ENCODE measurements at places on chromosomes 3 and 15.

DNA sequence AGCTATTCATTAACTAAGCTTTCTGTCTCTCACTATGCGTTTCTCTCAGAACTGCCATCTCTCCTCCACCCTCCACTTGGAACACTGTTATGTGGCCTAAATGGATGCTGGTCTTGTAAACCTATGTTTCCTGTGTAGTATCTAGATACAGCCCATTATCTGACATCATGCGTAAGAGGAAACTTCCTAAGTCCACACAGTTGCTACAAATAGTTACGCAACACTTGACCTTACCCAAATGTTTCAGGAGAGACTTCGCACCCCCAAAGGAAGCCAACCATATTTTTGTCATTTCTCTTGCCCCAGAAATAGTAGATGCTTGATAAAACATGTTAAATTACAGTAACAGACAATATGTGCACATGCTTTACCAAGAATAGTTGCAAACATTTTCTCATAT is 87.2 kb upstream of the TPRG1 start:
- DNase-seq: no peak

DNA sequence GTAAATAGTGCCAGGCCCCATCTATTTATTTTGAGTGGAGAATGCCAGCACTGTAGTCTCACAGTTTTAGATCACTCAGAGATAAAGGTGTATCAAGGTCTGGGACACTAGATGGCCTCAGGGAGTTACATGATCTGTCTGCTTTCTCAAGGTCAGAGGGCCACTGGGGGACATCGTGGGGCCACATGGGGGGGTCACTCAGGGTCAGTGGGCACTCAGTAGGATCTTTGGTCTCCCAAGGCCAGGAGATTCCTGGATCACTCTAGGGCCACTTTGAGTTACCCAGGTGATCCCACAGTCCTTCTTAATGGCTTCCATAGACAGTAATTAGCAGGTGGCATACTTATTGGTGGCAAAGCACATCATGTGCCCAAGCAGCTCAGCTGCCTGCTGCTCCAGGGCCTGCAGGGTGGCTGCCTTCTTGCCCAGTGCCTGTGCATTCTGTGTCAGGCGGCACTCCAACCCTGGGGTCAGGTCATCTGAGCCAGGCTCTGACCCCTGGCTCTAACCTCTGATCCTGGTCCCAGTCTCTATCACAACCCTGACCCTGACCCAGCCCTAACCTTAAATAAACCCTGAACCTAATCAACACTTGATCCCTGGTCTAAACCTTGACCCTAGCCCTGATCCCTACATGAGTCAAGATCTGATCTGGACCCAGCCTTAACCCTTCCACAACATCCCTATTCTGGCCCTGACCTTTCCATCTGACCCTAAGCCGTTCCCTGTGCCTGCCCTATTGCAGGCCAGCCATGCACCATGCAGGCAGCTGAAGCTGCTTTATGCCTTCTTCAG is 1.8 kb upstream of the LAMB2 start:
- DNase-seq: no peak

DNA sequence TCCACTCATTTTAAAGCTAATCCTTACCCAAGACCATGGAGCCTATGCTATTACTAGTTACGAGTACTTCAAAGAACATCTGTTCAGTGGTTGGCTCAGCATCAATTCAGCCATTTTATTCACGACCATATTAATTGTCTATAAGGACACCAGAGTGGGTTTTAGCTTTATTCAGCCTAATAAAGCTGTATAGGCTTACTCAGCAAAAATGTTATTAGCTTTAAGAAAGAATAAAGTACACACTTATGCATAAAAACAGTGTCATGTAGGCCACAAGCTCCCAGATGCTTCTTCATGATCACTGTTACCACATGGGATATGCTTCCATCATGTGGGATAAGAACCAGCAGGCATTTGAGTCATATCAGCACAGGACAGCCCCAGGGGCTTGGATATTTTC is 87.4 kb upstream of the GPR149 start:
- DNase-seq: no peak

DNA sequence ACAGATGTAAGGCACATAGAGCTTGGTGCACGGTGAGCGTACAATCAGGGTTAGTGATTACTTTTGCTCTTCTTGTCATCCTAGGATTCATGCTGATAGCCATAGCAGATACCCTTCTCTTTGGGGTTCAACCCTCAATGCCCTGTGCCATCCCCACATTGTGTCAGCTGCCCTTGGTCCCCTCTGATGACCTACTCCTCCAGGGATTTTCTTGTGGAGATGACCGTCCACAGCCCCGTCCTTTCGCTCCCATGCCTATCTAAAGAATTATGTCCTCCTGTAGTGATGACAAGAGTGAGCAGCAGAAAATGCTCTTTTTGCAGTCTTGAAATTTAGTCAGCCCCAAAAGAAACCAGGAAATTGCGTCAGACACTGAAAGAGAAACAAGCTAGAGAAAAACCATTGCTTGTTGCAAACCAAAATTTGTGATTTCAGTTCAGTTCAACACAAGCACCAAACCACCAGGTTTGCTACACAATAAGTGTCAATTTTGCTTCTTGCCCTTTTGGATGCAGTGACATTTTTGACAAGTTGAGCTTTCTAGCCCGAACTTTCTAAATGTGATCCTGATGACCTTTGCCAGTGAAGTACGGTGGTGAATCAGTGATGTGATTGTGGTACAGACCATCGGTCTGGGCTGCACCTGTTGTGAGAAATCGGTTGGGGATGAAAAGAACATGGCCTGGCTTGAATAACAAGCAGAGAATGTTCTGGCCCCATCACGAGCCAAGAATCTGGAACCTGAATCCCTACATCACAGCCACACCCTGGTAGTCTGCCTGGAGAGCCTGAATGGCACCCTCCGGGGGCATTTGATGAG is 41.3 kb downstream of the CMTM7 start:
- no peak for DNase-seq

GRCh38 chr3:175956964-175957363 is 1097.8 kb downstream of the NAALADL2 start:
- DNase-seq: no peak

DNA sequence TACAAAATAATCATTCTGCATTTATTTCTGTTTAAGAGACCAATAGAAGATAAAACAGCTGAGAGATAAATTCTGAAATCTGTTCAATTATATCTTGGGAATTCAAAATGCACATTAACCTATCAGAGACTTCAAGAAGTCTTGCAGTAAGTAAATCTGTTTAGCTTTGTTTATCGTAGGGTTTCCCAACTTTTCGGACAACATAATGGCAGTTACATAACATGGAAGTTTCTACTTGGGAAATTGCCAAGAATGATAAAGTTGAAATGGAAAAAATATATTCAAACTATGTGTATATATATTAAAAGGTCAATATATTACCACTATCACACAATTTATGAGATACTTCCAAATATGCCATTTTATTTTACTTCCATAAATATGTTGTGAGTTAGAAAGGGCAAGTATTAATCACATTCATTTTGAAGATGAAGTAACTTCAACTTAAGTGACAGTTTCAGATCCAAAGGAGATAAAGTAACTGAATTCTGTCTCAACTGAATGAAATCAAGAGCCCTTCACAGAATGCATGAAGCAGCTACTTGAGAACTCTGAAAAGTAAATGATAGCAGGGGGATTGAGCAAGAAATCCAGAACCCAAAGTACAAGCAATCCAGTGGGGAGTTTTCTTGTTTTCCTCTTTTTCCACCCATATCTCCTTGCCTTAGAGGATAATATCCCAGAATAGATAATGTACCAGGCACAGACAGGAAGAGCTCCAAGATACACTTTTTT is 108.8 kb downstream of the PLOD2 start:
- DNase-seq: no peak

DNA sequence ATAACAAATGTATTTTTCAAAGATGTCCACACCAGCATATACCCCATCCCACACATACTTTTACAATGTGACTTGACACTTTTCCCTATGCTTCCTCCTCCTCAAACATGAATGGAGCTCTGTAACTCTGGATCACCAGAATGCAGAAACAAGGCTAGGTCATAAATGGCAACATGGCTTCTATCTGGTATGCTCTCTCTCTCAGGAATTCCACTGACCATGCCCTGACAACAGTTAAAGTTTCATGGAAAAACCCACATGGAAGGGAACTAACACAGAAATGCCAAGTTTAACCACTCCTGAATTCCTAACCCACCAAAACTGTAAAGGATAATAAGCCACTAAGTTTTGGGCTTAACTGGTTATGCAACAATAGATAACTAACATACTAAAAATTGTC is 19.9 kb downstream of the MYO9A start:
- DNase-seq: no peak

DNA sequence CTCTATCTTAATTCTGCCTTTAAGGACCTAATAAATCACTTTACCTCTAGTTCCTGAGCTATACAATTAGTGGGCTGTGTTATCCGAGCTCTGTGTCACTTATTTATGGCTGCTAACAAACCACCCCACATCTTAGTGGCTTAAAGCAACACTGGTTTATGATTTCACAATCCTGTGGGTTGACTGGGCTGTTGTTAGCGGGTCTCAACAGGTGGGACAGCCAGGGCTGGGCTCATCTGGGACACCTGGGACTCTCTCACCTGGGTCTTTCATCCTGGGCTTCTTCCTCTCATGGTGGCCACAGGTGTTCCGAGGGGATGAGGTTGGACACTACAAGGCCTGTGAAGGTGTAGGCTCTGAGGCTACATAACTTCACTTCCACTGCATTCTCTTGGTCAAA is 35.8 kb upstream of the CHST2 start:
- no peak for DNase-seq

DNA sequence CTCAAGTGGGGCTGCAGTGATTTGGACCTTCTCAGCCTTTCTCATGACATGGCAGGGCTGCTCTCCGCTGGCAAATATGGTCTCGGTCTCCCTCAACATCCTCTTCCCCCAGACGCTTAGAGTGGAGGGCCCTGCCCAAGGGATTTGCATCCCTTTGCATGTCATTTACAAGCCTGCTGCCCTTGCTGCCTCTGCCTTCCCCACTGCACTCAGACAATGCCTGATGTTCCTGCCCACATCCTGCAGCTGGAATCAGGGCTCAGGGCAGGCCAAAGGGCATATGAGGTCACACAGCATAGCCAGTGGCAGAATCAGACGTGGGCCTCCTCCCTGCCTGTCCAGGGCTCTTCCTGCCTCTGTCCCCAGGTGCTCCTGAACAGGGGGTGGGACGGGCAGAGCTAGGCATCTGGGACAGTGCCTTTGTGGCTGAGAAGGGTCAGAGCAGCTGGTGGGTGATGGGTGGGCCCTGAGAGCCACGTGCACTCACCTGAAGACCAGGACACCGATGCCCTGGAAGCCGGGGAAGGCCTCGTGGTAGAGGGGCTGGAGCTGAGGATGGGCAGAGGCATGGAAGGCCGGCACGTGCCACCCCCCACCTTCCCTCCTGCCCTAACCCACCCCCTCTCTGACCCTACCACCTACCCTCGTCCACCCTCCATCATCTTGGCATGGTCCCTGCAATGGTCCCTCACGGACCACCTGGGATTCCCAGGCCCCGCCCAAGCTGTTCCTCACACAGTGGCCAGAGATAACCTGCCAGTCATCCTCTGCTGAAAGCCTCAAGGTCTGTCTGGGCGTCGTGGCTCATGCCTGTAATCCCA is 27.4 kb upstream of the GOLGA6C start:
- no peak for DNase-seq

GRCh38 chr15:64754663-64755426 is 20.5 kb downstream of the RBPMS2 start:
- no peak for DNase-seq

DNA sequence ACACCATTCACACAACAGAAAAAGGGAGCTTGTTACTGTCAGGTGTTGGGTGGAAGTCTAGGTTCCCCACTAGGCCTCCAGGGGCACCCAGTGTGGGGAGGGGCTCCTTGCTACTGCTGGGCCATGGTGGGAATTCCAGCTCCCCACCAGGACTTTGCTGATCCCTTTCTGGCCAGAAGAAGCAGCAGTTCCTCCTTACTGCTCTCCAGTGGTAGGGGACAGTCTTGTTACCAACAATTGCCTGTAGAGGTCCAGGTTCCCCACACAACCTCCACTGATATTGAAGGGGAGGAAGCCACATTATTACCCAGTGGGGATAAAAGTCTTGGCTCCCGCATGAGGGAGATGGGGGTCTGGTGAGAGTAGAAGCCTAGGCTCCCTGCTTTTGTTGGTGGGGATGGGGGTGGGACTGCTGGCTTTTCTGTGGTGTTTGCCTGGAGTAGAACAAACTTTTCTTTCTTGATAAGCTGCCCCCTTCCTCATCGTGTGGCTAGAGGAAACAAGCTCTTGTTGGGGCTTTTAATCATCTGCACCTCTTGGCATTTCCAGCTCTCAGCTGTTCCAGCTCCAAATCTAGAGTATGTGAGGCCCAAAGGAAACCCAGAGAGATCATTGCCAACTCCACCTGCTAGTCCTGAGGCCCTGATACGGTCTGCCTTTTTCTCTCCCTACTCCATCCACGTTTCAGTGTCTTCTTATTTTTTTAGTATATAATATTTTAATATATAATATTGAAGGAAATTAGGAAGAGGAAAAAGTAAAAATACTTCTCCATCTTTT is 824.2 kb downstream of the AGBL1 start:
- DNase-seq: no peak

- no peak for DNase-seq
These were observed 34.4 kb downstream of the B3GNT5 start for GRCh38 chr3:183287301-183287971.

- no peak for DNase-seq
These were observed 26.6 kb downstream of the ILDR1 start for GRCh38 chr3:121995161-121996137.

DNA sequence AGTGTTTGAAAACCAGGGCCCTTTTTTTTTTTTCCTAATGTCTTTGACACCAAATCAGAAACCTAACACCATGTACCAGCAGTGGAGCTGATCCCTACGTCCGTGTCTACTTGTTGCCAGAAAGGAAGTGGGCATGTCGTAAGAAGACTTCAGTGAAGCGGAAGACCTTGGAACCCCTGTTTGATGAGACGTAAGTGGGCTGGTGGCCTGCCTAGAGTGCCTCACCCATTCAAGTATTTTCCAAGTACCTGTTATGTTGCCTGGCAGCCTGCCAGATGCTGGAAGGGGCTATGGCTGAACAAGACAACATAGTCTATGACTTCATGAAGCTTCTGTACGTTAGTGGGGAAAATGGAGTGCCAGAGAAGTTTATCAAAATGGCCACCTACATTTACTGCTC is 39.7 kb downstream of the ESYT3 start:
- no peak for DNase-seq

- no peak for DNase-seq
These were observed 40.3 kb upstream of the ICE2 start for GRCh38 chr15:60519218-60519617.

GRCh38 chr15:98382139-98382538 is 266.2 kb upstream of the IGF1R start:
- DNase-seq: no peak

GRCh38 chr15:88982304-88982945 is 69.2 kb upstream of the MFGE8 start:
- DNase-seq: no peak

DNA sequence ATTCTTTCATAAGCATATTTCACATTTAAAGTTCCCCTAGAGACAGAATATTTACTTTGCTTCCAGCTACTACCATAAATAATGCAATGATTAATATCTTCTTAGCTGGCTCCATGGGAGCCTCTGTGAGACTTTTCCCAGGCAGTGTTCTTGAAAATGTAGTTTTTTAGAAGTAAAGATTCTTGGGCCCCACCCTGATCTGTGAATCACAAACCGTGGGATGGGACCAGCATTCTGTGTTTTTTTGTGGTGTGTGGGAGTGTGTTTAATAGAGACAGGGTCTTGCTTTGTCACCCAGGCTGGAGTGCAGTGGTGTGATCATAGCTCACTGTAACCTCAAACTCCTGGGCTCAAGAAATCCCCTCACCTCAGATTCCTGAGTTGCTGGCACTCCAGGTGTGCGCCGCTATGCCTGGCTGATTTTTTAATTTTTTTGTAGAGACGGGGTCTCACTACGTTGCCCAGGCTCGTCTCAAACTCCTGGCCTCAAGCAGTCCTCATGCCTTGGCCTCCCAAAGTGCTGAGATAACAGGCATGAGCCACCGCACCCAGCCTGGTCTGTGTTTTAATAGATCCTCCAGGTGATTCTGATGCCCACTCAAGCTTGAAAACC is 83.0 kb downstream of the KLHL25 start:
- no peak for DNase-seq

All from activated T-helper 1 cell treated with anti-CD3 and anti-CD28 coated beads, Interleukin-2, amount 50 U/mL, for 16 hours (primary cell).